Tibial artery (tissue), 4 donors: ENCODE measurements at places on chromosomes 11 and 22.

- DNase-seq: no peak
Observed at GRCh38 chr11:3810446-3810845, 2.1 kb downstream of the PGAP2 start.

- DNase-seq: no peak
Observed at GRCh38 chr22:27251563-27251962, 550.0 kb downstream of the MN1 start.

DNA sequence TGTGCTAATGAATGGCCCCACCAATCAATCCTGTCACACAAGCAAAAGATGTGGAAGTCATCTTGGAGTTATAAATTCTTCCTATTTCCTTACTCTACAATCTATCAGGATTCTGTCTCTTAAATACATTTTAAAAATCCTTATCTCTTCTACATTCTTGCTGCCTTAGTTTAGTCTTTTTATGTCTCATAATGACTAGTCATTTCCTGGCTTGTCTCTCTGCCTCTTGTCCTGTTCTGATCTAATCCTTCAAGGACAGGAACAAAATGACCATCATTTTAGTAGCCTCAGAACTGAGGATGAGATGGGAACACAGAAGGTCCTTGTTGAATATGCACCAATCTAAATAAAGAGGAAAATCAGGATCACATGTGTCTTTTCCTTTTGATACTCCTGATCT is 56.6 kb upstream of the LIN7C start:
- DNase-seq: no peak

GRCh38 chr11:45378516-45378915 is 92.4 kb upstream of the SYT13 start:
- no peak for DNase-seq

DNA sequence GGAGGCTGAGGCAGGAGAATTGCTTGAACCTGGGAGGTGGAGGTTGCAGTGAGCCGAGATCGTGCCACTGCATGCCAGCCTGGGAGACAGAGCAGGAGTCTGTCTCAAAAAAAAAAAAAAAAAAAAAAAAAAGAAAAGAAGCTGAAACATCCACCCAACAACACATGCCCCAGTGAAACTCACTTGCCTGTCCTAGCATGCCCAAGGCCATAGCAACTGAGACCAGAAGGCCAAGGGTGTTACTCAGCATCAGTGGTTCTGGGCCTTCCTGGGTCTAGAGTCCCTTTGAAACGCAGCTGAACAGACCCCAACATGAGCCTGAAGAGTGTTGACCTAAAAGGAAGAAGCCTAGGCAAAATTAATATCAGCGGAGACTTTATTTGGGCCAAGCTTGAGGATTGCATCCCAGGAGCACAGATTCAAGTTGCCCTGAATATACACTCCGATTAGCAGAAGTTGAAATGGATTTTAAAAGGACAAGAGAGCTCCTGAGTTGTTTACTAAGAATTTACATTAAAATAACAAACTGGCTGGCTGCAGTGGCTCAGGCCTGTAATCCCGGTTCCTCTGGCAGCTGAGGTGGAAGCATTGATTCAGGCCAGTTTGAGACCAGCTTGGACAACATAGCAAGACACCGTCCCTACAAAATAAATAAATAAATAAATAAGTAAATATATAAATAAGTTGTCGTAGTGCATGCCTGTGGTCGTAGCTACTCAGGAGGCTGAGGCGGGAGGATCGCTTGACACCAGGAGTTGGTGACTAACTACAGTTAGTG is 7.0 kb downstream of the PRDX5 start:
- DNase-seq: no peak

GRCh38 chr22:38097557-38098409 is 12.7 kb downstream of the BAIAP2L2 start:
- DNase-seq: no peak

DNA sequence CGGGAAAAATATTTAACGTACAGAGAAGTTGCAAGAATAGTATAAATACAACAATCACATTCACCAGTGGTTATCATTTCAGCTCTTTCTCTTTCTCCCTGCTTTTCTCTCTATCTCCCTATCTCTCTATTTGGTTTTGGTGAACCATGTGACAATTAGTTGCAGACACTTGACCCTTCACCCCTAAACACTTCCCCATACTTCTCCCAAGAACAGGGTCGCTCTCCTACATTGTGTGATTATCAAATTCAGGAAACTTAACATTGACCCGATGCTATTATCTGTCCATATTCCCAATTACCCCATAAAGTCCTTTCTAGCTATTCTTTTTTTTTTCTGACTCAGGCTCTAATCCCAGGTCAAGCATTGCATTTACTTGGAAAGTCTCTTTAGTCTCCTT is 4.8 kb upstream of the CYB5R3 start:
- no peak for DNase-seq

- DNase-seq: peak; percentile 70
Observed at GRCh38 chr11:112525270-112525669, 264.6 kb upstream of the PLET1 start.

GRCh38 chr11:2002042-2002776 is 4.6 kb upstream of the H19 start:
- no peak for DNase-seq

DNA sequence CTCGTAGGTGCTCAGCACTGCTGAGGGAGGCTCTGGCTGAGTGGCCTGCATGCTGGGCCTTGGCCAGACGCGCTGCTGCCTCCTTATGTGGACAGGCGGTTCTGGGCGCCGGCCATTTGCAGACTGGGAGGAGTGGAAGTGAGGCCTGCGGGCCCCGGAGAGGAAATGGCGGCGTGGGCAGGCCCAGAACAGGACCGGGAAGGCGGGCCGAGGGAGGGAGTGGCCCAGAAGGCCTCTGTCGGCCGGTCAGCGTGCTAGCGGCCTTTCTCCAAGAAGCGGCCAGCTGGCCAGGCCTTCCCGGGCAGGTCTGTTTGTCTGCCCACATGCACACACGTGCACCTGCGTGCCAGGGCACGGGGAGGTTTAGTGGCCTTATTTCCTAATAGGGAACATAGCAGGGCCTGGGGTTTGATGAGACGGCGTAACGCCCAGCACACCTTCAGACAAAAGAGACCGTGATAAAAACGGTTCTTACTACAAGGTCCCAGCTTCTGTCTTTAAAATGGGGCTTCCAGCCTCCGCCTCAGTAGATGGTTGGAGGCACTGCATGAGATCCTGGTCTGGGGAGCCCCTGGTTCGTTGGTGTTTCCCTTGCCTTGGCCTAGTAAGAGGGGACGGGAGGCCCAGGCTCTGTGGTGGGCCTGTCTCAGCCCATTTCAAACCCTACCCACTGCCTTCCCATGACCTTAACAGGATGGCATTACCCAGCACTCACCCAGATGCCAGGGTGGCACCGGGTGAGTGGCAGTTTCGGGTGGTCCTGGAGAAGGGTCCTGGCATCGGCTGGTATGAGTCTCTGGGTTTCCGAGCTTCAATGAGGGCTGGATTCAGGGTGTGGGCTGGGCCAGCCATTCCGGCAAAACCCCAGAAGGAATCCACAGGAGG is 65.1 kb upstream of the PPARA start:
- DNase-seq: peak; percentile 93

- DNase-seq: no peak
Observed at GRCh38 chr11:94897330-94897768, 76.0 kb downstream of the CWC15 start.

GRCh38 chr22:44380756-44381486 is 68.2 kb upstream of the SHISAL1 start:
- no peak for DNase-seq
